ENCODE measurements at places on chromosomes 5 and 9. TPM values are rescaled to one million over a fixed set of nuclear protein-coding genes. Genes with fewer than 3 reads are reported as not detected.

DNA sequence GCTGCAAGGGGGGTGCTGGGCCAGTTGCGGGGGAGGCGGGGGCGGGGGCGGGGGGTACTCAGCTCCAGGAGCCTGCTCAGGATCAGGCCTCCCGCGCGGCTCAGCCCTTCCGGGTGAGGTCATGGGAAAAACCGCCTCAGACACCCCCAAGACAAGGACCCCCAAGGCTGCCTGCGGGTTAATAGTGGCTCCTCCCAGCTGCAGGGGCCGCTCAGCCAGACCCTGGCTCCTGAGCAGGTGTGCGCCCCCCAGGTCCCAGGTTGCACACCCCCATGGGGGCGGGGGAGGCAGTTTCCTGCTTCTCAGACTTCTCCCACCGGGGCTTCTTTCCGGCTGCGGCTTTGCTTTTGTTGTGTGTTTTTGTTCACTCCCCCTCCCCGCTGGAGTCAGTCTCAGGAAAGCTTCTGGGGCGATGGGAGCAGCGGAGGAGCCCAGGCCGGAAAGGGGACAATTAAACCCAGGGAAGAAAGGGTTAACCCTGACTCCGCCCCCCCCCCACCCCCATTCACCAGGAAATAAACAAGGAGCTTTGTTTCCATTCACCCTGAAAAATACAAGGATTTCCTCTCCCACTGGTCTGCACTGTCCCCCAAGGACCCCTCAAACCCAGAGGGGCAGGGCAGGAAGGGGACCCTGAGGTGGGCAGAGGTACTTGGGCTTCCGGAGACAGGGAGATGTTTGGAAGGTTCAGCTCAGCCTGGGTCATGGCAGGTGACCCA, 42.3 kb upstream of the NOTCH1 start:
- ATAC-seq: no peak

DNA sequence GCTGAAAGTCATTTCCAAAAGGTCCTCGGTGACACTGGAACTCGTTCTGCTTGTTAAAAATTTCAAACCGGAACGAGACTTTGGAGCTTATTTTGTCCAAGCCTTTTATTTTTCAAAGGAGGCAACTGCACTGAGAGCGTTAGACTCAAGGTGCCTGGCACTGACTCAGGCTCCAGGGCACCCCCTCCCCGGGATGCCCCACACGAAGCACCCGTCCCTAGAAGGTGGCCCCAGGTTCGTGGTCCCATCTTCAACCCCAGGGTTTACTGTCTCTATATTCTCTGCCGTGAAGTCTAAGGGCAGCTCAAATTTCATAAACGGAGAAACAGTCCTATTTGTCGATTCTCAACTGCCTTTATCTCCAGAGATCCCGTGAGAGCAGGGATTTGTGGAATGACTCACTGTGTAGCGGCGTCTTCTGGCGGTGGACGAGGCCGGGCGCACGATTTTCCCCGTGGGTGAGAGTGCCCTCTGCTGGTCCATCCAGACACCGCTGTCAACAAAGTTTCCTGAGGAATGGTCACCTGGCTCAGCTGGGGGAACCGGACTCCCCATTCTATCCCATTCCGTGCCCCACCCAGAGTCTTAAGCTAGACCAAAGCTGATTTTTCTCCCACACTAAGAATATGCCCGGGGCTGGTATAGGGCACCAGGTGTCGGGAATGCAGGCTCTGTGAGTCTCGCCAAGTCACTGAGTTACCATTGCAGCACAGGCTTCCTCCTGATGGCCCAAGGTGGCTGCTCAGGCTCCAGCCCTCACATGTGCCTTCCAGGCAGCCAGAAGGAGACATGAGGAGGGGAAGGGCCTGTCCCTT, 27.1 kb upstream of the SLC6A19 start:
- ATAC-seq: peak; percentile 81

DNA sequence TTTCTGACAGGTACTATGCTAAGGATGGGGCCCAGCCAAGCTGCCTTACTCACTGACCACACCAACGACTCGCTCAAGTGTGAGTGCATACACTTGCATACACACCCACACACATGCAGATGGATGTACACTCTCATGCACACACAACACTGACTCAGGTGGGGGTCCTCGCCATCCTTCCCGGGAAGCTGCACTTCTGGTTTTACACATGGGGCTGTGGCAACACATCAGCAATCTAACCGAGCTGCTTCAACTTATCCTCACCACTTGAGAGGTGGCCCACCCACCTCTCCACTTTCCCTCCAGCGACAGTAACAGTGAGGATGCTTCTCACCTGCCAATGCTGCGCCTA, 67.2 kb upstream of the SLC25A51 start:
- no peak for ATAC-seq

- no peak for ATAC-seq
Observed at GRCh38 chr9:90956026-90956810, 154.6 kb downstream of the SYK start.

RNF130 gene
- total RNA-seq: 13.7 TPM

GRCh38 chr5:96873449-96873848, 2.9 kb upstream of the ERAP2 start:
- no peak for ATAC-seq

- ATAC-seq: no peak
Observed at GRCh38 chr5:120848883-120849282, 384.8 kb downstream of the PRR16 start.

SHOC1 gene
- total RNA-seq: 0.56 TPM

DNA sequence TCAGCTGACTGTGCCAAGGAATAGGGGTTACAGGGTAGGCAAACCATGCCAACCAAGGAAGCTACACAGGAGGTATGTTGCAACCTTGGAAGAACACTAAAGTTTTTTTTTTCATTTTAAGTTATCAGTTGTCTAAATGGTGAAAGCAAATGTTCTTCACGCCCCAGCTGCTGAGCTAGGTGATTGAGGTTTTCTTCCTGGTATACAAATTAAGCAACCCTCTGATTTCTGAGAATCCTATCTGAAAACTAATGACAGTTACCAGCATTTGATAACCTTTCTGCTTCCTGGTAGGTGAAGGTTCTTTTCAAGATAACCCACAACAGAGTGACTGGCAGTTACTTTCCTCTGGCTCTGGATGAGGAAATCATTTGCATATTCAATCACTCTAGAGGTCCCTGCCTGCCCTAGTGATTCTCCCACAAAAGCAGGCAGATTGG, 194.9 kb downstream of the ATP10B start:
- ATAC-seq: no peak

DNA sequence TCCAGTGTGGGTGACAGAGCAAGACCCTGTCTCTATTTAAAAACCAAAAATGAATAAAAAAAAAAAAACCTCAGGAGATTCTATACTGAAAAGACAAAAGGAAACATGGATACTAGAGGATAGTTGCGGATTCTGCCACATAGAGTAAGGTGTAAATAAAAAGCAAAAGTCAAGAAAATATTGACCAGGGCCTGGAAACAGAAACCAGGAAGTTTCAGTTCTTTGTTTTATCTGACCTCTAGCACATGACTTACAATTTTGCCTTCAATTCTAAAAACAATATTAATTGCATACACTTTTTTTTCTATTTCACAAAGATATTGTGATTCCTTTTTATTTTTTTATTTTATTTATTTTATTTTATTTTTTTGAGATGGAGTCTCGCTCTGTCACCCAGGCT, 96.2 kb upstream of the NMUR2 start:
- no peak for ATAC-seq

- ATAC-seq: peak; percentile 72
Observed at GRCh38 chr5:128905568-128906110, 59.6 kb upstream of the SLC27A6 start.

CRAT gene
- total RNA-seq: 33.4 TPM

DNA sequence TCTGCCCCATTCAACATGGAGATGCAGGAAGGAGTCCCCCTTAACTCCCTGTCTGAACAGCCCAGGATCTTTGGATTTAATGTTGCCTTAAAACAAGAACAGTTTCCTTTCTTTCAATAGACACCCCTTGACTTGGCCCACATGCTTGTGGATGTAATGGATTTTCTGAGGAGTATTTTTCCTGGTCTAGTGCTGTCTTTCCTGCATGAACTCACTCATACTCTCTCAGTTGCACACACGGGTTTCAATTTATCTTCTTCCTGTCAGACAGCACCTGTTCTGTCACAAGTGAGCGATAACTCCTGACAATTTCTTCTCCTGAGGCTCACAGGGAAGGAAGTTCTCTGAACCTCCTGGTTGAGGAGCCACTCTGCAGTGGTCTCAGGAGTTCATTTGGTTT, 85.1 kb downstream of the ACER2 start:
- ATAC-seq: no peak

ADAMTS16 gene
- not detected for total RNA-seq

SLC25A2 gene
- 0.24 TPM for total RNA-seq

DNA sequence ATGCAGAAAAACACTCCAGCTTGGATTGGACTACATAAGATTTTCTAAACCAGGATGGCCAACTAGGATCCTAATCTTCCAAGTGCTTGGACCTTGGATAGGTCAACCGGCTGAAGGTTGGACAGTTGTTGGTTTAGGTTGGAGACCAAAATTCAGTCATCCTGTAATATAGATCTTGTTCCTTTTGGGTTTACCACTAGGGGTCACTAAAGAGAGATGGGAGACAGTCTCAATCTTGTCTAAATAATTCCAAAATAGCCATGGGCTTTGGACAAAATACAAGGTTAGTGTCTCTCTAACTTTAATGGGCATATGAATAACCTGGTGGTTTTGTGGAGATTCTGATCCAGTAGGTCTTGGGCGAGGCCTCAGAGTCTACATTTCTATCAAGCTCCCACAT, 148.7 kb upstream of the ERCC6L2 start:
- no peak for ATAC-seq

- ATAC-seq: no peak
Observed at GRCh38 chr9:6805532-6805931, 47.8 kb downstream of the KDM4C start.

- no peak for ATAC-seq
Observed at GRCh38 chr5:127987354-127988145, 96.0 kb upstream of the SLC12A2 start.

DNA sequence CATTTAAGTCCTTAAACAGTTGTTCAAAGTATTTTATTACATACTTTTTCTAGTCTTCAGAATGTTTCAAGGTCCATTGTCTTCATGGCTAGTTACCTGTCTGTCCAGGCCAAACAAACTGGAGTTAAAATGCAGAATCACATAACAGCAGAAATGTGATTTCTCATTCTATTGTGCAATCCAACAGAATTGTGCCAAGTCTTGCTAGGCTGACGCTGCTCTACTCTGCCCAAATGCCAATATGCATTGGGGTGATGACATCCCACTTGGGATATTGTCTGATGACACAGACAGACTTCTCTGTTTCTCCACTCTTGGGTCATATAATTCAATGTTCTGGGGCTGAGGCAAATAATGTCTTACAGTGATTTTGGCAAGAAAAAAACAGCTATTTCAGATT, 5.2 kb upstream of the SLC22A5 start:
- peak; percentile 83 for ATAC-seq

DNA sequence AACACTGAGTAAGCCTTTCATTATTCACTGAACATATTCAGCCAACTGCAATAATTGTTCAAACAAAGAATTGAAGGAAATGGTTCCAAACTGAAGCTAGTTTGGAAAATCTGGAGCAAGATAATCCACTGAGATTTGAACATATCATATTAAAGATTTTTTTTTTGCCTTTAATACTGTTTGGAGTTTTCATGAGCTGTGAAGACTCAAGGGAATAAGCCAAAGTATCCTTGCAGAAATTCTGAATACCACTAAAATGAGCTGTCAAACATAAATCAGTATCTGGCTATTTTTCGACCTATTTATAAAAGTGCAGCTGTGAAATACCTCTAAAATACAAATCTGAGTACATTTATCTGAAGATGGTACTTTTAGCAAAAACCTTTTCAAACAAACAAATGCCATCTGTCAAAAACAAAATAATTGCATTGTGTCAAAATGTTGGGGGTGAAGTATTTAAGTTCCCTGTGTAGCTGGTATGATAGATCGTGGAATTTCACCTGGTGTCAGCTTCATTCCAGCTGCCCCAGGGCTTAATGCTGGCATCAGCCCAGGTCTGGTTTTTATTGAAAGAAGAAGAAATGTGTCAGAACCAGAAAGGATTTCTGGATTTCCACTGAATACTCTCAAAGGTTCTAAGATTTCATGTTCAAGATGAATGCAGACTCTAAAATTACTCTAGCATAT, 149.0 kb upstream of the GRAMD2B start:
- no peak for ATAC-seq

BRINP1 gene
- total RNA-seq: 3.4 TPM

GRCh38 chr5:131268758-131269370, 5.0 kb downstream of the CDC42SE2 start:
- peak; percentile 60 for ATAC-seq

SH2D3C gene
- total RNA-seq: 1.9 TPM

DNA sequence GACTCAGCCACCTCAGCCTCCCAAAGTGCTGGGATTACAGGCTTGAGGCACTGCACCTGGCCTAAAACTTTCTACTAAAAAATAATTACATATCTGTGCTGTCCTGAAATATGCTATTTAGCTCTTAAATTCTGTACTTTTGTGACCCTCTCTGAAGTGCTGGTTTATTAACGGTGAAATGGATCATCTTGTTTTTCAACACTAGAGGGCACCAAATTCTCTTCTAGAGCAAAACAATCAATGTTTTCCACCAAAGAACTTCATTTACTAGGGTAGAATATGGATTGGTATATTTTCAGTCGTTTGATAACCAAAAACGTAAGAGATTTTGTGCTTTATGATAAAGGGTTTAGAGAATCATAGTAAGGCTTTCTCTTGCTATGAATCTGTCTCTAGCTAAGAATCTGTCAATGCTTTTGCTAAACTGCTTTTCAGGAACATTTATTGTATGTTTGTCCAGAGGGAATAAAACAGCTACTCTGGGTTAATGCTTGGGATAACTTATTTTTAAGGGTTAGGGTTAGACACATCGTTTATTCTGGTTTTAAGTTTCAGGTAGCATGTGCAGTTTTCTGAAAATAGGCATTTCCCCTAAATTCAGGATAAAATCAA, 63.6 kb downstream of the RNF180 start:
- ATAC-seq: no peak

TTC23L gene
- not detected for total RNA-seq

- no peak for ATAC-seq
Observed at GRCh38 chr9:6551136-6551535, 94.4 kb downstream of the GLDC start.

DNA sequence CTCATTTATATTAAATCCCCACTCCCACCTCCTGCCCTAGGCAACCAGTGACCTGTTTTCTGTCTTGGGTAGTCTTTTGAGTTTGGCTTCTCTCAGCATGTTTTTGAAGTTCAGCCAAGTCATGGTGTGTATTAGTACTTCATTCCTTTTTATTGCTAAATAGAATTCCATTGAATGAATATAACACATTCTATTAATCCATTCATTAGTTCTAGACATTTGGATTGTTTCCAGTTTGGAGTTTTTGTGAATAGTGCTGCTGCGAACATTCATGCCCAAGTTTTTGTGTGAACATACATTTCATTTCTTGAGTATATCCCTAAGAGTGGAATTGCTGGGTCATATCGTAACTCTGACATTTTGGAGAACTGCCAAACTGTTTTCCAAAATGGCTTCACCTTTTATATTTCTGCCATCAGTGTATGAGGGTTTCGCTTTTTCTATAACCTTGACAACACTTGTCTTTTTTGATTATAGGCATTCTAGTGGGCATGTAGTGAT, 2.7 kb downstream of the ZNF346 start:
- no peak for ATAC-seq

- no peak for ATAC-seq
Observed at GRCh38 chr5:171868236-171868635, 82.6 kb downstream of the SMIM23 start.

All from esophagus mucosa (tissue), 1 donor.